ENCODE measurements at places on chromosomes 4 and X. TPM values are rescaled to one million over a fixed set of nuclear protein-coding genes. Genes with fewer than 3 reads are reported as not detected.

GRCh38 chr4:157315968-157316367 is 95.4 kb downstream of the GRIA2 start:
- DNase-seq = peak; percentile 47

DNA sequence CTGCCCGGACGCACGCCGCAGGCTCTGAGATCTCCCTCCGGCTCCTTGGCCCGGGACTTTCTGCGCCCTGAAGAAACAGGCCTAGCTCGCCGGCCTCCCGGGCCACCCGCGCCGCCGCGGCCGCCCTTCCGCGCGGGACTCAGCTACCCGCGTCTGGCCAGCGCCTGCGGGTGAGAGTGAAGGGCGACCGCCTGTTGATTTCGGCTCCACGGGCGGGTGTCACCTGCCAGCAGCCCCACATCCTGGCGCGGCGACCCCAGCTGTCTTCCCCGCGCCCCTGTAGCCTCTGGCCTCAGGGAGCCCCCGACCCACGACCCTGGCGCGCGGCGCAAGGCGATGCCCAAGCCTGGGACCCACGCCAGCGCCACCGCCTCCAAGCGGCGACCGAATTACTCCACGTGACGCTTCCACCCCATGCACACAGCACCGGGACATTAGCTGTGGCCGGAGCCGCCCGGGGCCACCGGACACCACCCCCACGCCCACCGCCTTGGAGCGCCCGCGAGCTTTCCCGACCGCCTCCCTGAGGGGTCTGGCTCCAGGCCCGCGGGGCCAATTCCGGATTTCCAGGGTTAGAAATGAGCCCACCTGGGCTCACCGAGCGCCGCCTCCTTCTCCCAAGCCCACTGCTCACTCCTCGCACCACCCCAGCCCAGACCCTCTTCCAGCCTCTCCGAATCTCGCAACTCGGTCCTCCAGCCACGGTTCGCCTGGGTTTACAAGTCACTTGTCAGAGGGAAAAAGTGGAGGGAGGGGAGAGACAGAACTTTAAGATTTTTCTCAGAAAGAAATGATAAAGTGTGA is 10.2 kb downstream of the ARX start:
- no peak for DNase-seq

GRCh38 chr4:125097729-125098128 is 217.0 kb upstream of the FAT4 start:
- peak; percentile 54 for DNase-seq

- DNase-seq = no peak
Observed at GRCh38 chr4:110617075-110617640, 5.7 kb downstream of the PITX2 start.

The TMPRSS11F gene
- not detected for polyA plus RNA-seq
